Stimulated activated CD8-positive, alpha-beta memory T cell treated with anti-CD3 and anti-CD28 coated beads, Interleukin-7, amount 100 ng/mL, for 24 hours (primary cell): ENCODE measurements at places on chromosomes 4 and X.

GRCh38 chrX:21800344-21800770 lies 39.1 kb upstream of the MBTPS2 start:
- no peak for DNase-seq

DNA sequence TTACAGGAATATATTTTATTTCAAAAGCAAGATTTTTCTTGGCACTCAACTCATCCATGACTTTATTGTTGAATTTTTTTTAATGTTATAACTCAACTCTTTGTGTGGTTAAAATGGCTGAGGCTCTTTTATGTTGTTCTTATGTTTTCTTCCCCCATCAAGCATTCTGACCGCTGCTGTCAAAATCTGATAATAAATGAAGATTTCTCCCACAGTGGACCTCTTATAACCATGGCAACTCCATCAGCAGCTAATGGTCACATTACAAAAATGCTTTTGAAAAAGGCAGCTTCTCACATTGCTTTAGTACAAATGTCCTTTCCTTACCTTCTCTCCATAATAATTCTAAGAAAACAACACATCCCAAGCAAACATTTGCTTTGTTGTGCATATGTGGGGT lies 96.0 kb upstream of the ATOH1 start:
- no peak for DNase-seq

DNA sequence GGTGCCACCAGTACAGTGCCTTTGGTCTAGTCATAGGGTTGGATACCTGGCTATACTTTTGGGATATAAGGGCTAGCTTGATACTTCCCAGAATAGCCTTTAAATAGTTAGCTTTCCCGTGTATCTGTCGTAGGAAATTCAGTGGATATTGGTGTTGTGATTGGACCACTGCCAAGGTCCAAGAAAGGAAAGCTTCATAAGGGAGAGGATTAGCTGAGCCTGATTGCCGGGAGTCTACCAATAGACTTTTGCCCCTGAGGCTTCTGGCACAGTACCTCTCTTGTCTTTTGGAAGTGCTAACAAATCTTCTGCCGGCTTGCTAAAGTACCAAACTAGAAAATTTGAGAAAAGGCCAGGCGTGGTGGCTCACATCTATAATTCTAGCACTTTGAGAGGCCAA lies 350.6 kb downstream of the CHIC1 start:
- no peak for DNase-seq

DNA sequence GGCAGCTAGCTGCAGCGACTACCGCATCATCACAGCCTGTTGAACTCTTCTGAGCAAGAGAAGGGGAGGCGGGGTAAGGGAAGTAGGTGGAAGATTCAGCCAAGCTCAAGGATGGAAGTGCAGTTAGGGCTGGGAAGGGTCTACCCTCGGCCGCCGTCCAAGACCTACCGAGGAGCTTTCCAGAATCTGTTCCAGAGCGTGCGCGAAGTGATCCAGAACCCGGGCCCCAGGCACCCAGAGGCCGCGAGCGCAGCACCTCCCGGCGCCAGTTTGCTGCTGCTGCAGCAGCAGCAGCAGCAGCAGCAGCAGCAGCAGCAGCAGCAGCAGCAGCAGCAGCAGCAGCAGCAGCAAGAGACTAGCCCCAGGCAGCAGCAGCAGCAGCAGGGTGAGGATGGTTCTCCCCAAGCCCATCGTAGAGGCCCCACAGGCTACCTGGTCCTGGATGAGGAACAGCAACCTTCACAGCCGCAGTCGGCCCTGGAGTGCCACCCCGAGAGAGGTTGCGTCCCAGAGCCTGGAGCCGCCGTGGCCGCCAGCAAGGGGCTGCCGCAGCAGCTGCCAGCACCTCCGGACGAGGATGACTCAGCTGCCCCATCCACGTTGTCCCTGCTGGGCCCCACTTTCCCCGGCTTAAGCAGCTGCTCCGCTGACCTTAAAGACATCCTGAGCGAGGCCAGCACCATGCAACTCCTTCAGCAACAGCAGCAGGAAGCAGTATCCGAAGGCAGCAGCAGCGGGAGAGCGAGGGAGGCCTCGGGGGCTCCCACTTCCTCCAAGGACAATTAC lies 1.4 kb downstream of the AR start:
- DNase-seq: no peak

DNA sequence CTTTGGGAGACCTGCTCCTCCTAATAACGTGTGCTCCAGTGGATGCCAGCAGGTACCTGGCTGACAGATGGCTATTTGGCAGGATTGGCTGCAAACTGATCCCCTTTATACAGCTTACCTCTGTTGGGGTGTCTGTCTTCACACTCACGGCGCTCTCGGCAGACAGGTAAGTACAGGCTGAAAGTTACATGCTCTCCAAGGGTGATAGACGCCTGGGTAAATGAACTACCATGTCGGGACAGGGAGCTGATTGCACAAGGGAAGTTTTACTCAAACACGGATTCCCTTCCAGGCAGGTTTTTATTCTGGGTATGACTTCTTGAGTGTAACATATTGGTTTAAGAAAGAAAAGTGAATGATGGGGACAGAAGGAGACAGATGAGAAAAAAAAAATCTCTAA lies 836 bp downstream of the GRPR start:
- no peak for DNase-seq

GRCh38 chrX:86724277-86724676 lies 576.0 kb downstream of the DACH2 start:
- no peak for DNase-seq

DNA sequence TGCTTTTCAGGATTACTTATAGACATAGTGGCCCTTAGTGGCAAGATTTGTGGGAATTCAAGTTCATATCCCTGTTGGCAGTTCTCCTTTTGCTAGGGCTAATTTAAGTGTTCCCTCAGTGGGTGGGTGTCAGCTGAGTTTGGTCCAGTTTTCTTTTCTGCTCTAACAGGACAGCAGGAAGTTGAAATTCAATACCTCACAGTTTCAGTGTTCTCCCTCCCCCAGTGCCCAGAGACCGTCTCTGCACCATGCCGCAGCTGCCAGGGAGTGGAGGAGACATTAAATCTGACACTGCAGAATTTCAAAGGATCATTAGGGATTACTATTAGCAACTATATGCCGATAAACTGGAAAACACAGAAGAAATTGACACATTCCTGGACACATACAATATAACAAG lies 50.7 kb downstream of the UBE2NL start:
- DNase-seq: no peak

DNA sequence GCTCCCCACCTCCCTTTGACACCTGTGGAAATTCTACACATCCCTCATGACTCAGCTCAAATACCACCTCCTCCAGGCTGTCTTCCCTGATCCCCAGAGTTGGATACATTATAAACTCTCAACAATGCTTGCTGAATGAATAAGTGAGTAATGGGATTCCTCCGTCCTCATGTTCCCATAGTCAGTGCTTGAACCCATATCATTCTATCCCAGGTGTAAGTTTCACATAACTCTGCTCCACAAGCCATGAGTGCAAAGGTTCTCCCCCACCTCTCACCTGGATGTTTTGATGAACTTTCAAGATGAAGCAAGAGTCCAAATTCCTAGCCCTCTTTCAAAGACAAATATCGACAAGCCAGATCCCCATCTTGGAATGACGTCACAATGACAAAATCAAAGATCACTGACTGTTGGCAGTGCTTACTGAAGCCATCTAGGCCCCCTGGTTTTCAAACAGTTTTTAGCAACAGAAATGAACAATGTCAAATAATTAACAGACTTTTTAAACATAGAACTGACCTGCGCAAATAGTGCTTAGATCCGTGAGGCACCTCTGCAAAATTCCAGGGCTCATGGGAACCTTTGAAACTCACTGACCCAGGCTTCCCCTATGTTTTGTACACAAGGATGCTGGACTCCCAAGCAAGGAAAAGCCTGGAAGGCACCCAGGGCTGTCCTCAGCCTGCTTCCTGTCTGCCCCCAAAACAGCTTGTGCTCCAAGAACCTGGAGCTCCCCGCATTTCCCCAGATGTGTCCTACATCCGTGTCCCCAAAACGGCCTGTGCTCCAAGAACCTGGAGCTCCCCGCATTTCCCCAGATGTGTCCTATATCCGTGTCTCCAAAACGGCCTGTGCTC lies 4.0 kb downstream of the SLC2A9 start:
- DNase-seq: no peak

DNA sequence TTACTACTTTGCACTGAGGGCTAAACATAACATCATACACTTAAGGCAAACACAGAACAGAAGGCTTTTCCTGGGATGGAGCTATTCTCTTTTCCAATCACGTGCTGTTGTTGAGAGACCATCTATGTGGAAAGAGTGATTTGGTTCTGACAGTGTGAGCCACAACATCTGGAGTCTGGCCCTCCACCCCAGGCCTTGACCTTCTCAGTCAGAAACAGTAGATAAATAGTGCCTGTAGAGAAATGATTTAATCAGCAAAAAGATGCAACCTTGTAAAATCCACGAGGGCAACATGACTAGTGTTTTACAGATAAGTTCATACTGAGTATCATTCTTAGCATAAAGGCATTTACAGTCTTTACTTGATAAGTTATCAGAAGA lies 10.8 kb upstream of the SFRP2 start:
- no peak for DNase-seq

DNA sequence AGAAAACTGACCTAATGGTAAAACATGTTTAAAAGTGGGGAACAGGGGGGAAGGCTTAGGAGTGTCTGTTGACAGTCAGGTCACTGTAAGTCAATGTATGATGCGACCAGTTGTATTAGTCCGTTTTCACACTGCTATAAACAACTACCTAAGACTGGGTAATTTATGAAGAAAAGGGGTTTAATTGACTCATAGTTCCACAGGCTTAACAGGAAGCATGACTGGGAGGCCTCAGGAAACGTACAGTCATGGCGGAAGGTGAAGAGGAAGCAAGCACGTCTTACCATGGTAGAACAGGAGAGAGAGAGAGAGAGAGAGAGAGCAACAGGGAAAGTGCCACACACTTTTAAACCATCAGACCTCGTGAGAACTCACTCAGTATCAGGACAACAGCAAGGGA lies 13.0 kb upstream of the PLAC1 start:
- no peak for DNase-seq

- DNase-seq: no peak
Observed at GRCh38 chr4:7938266-7938608, 1.4 kb downstream of the AFAP1 start.

GRCh38 chrX:120755066-120755846 lies 120.4 kb downstream of the CT47B1 start:
- DNase-seq: no peak
